ENCODE measurements at places on chromosomes 4 and X.
A peak's percentile ranks its signal among the peaks of the same experiment; 100 is the strongest.

DNA sequence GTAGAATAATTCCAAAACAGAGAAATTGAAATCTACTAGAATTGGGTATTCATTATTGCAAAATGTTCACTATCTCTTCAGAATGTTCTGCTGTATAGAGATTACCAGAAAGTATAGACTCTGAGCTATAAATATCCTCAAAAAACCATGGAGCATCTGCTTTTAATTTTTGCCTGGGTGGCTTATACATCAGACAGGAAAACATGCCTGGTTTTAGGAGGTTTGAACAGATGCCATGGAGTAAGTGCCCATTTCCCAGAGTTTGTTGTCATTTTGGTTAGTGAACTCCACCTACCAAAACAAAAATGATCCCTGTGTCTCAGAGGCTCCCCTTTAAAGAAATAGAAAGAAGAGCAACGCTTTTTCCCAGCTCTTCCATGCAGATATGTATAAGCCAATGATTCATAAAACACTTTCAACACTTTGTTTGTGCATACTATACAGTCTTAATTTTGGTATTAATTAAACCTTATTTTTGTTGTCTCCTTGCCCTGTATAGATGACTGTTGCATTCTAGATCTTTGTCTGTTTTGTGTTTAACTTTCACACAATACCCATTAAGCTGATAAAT is 68.7 kb downstream of the MEPE start:
- no peak for DNase-seq

GRCh38 chrX:150058728-150059127 is 120.4 kb upstream of the EOLA2 start:
- no peak for DNase-seq

- DNase-seq: no peak
Observed at GRCh38 chr4:152896811-152897210, 39.3 kb upstream of the FHDC1 start.

GRCh38 chr4:7295911-7296660 is 103.7 kb downstream of the SORCS2 start:
- peak; percentile 60 for DNase-seq

DNA sequence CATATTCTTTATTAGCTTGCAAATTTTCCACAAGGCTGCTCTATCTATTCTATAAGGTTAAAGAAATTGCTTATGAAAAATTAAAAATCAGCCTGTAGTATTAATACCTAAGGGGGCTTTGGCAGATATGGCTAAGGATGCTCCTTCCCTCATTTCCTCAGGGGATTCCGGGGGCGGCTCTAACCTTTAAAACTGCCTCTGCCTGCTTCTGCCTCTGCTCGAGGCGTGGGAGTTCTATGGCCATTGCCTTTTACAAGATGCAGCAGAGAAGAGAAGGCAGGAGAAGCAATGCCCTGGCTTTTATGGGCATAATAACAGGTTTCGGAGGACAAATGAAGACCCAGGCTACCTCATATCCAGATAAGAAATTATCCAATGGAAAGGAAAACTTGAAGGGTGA is 8.6 kb upstream of the CDKN2AIP start:
- no peak for DNase-seq

DNA sequence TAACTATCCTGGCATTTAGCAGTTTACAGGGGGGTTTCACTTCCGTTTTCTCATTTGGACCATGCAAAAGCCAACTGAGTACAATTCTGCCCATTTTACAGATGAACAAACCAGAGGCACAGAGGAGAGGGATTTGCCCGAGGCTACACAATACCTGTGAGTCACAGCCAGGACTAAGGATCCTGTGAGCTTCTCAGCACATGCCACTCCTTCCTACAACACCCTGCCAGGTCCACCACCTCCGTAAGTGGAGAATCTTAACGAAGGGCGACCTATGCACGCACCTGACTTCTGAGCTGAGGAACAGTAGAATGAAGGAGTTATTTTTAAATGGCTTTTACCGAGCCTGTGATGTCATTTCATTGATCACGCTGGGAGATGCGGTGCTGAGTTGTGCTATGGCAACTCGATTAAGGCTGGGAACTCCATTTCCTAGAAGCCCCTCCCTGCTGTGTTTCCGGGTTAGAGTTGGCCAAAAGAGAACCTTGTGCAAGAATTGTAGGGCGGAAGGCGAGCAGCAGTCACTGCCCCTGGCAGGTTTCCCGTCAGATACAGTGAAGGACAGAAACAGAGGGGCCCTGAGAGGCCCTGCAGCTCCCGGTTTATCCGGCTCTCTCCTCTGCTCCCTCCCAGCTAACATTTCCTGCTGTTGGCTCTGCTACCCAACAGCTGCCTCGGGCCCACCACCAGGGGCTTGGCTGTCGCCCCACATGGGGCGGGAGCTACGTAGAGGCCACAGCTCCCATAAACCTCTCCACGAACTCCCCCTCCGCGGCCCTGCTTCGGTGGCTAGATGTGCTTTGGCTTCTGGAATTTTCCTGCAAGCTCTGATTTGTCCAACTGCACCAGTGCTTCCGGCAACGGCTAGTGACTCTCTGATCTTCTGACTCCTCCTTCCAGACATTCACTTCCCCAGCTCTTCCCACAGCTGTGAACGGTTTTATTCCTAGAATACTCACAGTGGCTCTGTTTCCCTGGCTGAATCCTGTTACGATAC is 75.1 kb upstream of the USP9X start:
- peak; percentile 79 for DNase-seq

GRCh38 chrX:69029771-69030170 is 135.5 kb downstream of the PJA1 start:
- DNase-seq: no peak

DNA sequence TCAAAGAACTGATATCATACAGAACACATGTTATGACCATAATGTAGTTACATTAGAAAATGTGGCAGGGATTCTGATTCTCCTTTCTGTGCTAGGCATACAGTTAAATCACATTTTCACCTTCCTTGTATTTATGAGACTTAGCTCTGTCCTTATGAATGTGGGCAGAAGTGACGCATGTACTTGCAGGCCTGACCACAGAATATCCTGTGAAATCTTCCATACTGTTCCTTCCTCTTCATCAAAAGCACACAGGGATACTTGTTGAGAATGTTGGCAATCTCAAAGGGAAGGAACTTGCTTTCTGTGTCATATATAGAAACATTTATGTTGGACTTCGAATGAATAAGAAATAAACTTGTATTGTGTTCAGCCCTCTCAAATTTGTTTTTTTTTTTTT is 17.2 kb upstream of the MYOZ2 start:
- no peak for DNase-seq

DNA sequence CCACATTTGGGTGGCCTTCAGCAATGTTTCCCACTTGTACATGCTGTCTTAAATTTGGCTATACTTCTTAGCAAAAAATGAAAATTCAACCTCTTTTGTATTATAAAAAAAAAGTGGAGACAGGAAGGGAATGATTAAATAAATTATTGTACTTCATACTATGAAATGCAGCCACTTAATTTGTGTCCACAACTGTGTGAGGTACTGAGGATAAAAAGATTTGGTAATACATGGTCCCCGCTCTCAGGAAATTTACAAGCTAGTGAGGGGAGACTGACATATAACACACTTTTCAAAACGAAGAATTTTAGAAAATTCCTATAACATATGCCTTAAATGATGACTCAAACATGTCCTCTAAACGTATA is 105.0 kb downstream of the HNRNPD start:
- DNase-seq: no peak

All from stomach (tissue), 19 donors.